ENCODE measurements at places on chromosomes 4 and X.

DNA sequence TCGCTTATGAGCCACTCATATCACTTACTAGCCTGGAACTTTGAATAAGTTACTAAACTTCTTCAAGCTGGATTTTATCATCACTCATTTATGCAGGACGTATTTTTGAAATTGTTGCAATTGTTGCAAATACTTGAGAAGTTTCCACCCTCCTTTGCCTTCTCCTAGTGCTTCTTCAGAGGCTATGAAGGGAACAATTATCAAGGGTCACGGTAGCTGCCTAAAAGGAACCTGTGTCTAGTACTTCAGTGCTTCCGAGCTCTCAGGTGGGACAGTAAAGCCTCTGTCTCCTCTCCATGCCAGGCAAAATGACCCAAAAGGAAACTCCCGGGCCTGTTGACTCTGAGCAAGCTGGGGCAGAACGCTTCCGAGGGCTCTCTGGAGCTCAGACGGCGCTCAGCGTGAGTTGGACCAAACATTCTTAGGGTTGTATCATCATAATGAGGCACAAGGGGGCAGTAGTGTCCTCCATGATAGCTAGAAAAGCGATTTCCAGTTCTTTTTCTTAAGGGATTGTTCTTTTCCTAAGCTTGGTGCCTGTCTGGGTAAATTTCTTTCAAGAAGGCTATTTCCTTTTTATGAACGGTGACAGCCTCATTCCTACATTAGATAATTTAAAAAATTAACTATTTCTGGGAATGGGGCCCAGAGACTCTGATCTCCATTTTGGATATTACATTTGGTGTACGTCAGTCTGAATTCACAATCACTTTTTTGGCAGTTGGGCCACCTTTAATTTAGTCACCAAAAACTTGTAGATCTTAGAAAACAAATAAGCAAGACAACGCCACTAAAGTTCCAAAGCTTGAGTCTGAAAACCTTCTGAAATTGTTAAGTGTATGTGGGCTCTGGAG is 73.1 kb downstream of the PACRGL start:
- no peak for DNase-seq

GRCh38 chrX:15853586-15854079 is 980 bp downstream of the AP1S2 start:
- DNase-seq, result no peak

- no peak for DNase-seq
These were observed 487.7 kb upstream of the INTU start for GRCh38 chr4:127145006-127145540.

GRCh38 chr4:37682701-37683401 is 3.3 kb downstream of the RELL1 start:
- no peak for DNase-seq

DNA sequence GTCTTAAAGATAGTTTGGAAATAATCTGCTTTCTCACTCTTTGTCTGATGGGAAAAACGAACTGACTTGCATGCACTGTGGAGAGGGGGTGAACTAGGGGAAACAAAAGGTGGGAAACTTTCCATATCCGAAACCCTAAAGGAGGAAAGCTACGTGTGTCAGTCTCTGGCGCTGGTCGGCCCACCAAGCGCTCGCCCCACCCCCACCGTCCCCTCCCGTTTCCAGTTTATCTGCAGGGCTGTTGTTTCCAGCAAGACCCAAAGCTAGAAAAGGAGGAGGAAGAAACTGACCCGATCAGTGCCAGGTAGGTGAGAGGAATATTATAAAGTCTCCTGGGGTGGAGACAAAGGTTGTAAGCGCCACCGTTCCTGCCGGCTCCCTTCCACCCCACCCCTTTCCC is 552 bp downstream of the TCEAL9 start:
- DNase-seq, result no peak

GRCh38 chrX:7283741-7284140 is 135.8 kb upstream of the PUDP start:
- DNase-seq, result no peak

DNA sequence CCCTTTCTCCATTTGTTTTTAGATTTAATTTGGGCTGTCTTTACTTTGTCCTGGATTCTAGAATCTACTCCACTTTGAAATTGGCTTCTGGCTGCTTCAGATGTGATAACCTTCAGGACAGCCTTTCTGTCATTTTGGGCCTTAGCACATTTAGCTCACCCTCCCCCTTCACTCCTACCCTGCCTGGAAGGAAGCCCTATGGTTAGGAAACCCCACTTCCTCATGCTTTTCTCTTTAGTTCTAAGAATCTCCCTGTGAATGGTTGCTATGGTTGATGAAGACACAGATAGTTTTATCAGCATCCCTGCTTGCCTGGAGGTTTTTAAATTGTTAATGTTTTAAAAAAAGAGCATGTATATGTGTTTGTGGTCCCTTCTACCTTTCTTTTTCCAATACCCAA is 100.7 kb upstream of the PTPN13 start:
- DNase-seq, result no peak

GRCh38 chr4:122842984-122843531 is 16.4 kb downstream of the FGF2 start:
- no peak for DNase-seq

- DNase-seq, result no peak
These were observed 152.2 kb downstream of the GRID2 start for GRCh38 chr4:92455951-92456350.

GRCh38 chr4:8599657-8600056 is 7.1 kb downstream of the CPZ start:
- DNase-seq, result no peak

DNA sequence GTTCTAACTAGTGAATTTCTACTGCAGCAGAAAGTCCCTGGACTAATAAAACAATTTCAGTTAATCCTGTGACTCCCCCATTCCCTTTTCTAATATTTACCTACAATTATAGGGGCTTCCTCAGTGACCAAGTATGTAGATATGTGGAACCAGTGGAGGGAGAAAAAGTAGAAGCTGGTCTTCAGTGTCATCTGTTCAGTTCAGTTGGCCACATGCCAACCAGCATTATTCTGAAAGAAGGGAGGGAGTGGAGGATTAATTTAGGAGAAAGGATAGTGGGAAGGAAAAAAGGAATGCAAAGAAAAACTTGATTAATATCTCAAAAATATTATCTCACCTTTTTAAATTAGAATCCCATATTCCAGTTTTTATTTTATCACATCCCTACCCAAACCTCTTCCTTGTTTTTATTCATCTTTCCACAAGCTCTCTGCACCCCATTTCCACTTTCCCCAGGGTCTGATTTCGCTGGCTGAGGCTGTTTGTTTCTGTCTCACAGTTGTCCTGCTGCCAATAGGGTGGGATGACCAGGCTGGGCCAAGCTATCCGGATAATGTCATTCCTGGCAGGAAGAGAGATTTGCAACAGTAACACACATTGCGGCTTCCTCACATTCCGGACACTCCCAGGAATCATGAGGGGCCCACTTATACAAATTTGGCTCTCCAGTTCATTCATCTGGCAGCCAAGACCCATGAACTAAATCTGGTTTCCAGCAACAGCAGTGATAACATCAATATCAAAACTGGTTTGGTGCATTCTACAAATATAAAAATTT is 24.6 kb upstream of the ANTXR2 start:
- DNase-seq, result no peak

GRCh38 chrX:45077748-45078424 is 122.8 kb downstream of the DIPK2B start:
- no peak for DNase-seq

DNA sequence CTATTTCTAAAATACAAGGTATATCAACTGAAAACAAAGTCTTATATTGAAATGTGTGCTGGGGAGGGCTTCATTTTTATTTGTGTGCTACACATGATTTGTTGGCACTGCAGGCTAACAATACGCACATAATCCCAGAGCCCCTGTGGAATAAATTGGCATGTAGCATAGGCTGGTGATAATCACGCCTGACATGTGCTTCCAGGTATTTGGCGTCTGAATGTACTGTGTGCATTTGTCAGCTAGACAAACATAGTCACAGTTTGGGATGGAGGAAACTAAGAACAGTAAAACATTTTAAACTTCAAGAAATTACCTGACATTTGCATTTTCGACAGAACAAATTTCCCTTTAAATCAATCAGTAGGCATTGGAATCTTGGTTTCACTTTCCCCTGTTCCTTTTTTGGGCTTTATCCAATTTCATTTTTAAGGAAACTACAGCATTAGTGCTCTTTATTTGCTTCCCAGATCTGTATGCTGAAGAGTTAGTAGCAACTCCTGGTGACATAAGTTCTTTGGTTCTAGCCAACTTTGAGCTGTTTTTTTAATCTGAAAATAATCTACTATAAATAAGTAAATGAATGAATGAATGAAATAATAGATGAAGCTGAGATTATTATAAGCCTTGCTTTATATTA is 472.3 kb downstream of the PDHA2 start:
- no peak for DNase-seq

GRCh38 chr4:22720091-22720490 is 27.4 kb downstream of the GBA3 start:
- DNase-seq, result no peak

DNA sequence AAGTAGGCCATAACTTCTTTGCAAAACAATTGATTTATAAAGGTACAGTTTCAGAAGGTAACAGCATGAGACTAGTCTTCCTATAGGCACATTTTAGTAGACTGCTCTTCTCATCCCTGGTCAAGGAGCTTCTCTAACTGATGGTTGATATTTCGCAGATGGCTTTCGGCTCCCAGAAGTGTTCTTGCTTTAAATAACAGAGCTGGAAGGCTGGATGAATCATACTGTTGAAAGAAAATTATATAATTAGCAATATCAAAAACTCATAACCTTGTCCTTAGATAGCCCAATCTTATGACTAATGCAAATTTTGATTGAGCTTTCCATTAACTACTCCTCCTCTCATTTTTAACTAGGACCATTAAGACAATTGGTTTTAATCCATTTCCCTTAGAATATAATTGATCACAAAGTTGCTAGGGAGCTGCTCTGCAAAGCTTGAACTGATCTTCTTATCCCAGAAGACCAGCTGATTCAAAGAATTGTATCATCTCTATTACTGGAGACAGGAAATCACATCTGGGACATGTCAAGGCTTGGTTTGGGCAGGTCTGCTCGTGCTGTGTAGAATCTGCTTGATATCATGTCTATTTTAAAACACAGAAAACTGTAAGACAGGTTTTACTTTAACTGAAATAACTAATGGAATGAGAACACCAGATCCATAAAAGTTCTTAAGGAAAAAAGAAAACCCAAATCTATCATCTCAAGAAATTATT is 38.6 kb downstream of the CENPU start:
- DNase-seq, result no peak

DNA sequence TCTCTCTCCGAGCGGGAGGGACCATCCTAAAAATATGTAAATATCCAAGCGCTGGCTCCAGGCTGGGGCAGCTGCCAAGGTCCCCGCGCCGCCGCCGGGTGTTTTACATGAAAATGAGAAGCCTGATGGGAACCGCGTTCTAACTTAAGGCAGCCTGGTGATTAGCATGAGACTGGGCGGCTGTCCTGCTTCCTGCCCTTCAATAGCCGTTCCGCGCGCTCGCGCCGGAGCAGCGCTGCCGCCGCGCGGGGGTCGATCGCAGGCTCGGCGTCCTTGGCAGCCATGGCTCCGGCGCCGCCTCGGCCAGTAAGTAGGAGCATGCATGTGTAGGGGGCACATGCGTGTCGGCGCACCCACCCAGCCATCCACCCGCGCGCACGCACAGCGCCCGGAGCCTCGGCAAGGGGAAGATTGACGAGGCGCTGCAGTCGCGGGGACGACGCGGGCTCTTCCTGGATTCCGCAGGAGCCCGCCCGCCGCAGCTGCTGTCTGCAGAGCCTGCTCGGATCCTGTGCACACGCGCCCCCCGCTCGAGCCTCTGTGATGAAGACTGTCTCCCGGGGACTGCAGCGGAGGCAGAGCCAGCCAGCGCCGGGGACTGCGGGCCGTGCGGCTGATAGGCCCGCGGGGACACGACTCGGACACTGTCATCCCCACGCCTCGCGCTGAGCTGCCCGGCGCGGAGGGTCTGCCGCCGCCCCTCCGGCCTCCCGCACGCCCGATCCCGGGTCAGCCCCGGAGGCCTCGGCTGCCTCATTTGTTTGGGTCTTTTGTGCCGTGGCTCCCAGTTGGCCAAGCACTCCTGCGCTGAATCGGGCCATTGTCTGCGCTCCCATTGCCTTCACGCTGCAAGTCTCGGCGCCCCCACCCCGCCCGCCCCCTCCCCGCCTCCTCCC is 734 bp downstream of the STOX2 start:
- no peak for DNase-seq

- no peak for DNase-seq
These were observed 3.4 kb downstream of the CD38 start for GRCh38 chr4:15781427-15782095.

DNA sequence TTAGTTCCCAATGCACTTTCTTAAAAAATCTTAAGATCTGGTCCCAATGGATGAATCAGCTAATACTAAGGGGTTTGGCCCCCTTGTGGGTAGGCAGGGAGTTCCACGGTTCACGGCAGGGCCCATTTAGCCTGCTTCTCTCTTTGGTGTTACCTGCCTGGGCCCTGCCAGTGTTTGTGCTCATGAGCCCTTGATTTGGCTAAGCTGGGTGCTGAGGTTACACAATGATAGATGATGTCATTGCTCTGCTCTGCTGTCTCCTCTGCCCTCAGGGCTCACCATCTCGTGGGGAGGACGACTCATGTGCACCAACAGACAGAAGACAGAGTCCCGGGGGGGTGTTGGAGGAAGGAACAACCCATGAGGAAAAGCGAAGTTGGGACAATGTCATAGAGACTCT is 24.4 kb downstream of the RTL5 start:
- DNase-seq, result no peak

DNA sequence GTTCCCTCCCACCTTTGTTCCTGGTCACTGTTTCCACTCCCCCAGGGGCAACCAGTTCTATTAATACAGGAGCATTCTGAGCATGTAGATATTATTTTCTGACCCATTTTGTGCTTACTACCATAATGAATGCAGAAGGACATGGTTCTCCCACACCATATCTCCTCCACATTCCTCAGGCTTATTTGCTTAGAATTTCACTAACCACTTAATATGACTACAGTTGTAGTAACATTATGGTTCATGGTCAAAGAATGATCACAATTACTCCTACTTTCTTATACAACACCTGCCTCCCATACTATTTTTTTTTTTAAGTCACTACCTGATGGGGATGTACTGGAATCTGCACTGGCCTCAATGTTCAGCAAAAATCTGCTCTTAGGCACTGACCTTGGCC is 7.5 kb upstream of the FAM184B start:
- DNase-seq, result no peak

DNA sequence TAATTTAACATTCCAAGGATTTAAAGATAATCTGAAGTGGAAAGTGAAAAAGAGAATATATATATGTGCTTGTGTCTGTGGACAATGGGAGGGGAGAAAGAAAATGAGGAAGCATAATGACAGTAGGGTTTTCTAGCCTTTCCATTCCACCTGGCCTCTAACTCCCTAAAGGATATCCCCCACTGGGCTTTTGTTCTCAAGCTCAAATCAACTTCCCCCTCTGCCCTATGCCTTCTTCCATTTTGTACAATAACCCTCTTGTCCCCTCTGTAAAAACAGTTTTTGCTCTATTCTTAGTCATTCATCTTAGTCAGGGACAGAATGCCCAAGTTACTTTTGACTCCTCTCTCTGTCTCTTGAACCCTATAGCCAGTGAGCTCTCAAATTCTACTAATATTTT is 23.6 kb downstream of the ANTXR2 start:
- DNase-seq, result no peak

GRCh38 chrX:148504506-148504905 is 4.1 kb downstream of the AFF2 start:
- no peak for DNase-seq

GRCh38 chr4:152719801-152720556 is 40.2 kb upstream of the TMEM154 start:
- DNase-seq, result no peak

- no peak for DNase-seq
These were observed 867 bp downstream of the TIFA start for GRCh38 chr4:112284662-112285411.

Measured in stimulated activated CD8-positive, alpha-beta memory T cell treated with anti-CD3 and anti-CD28 coated beads, Interleukin-4, amount 100 ng/mL, for 1 hour (primary cell).